Skeletal muscle cell (primary cell): ENCODE measurements at places on chromosomes 4 and X.

GRCh38 chr4:121168446-121169281 is 4.5 kb upstream of the TNIP3 start:
- no peak for DNase-seq

- DNase-seq = no peak
Measured at GRCh38 chr4:94457692-94458106, 6.0 kb downstream of the PDLIM5 start.

GRCh38 chr4:75599647-75600046 is 30.7 kb downstream of the CDKL2 start:
- no peak for DNase-seq

- no peak for DNase-seq
Measured at GRCh38 chr4:20046931-20047677, 204.6 kb upstream of the SLIT2 start.

- DNase-seq = no peak
Measured at GRCh38 chr4:151567056-151567455, 158.1 kb downstream of the FHIP1A start.

DNA sequence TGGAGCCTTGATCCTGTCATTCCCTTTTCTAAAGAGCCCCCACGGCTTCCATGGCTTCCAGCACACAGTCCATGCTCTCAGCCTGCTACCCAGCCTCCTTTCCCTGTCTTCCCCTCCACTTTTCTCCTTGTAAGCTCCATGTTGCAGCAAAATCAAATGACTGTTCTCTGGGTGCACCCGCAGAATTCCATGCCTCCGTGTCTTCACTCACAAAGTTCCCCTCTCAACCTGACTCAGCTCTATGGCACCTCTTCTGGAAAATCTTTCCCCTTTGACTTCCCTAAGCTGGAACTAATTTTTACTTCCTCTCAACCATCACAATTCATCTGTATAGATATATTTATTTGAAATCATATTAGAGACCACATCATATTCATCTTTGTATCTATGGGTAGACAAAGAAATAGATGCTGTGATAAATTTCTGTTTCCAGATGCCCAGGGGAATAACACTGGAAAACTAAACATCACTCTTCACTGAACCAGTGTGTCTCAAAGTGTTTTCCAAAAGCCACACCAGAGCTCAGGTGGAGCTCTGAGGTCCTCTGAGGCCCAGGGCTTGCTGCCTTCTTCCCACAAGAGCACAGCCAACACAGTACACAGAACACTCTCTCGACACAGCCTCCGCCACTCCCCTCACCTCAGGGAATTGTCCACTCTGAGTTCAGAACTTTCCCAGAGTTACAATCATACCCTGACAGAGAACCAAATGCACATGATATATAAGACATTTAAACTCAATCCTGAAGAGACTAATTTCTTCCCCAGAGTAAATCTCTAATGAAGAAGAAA is 3.3 kb downstream of the SETD7 start:
- no peak for DNase-seq

GRCh38 chr4:158775091-158775651 is 6.3 kb downstream of the FNIP2 start:
- peak; percentile 49 for DNase-seq

GRCh38 chrX:97482666-97483300 is 599.1 kb downstream of the RPA4 start:
- DNase-seq = no peak

DNA sequence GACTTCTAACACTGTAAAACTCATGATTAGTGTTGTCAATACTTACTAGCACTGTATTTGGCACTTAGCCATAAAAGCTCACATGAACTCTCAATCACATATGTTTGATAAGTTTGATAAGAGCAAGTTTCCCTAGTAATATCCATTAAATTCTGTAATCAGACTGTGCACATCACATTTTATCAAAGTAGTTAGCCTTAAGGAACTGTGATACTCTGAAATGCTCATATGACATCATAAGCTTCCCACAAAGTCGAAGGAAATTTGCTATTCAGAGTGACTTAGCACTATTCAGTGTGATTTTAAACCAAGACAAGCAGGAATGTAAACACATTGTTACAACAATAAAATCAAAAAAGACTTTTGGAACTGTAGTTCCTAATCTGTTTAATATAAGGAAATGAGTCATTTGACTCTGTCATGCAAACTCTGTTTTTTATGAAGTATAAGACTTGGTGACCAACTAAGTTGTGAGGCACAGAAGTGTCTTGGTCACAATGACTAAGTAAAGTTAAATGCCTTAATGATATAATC is 6.7 kb downstream of the SLC7A11 start:
- peak; percentile 73 for DNase-seq

DNA sequence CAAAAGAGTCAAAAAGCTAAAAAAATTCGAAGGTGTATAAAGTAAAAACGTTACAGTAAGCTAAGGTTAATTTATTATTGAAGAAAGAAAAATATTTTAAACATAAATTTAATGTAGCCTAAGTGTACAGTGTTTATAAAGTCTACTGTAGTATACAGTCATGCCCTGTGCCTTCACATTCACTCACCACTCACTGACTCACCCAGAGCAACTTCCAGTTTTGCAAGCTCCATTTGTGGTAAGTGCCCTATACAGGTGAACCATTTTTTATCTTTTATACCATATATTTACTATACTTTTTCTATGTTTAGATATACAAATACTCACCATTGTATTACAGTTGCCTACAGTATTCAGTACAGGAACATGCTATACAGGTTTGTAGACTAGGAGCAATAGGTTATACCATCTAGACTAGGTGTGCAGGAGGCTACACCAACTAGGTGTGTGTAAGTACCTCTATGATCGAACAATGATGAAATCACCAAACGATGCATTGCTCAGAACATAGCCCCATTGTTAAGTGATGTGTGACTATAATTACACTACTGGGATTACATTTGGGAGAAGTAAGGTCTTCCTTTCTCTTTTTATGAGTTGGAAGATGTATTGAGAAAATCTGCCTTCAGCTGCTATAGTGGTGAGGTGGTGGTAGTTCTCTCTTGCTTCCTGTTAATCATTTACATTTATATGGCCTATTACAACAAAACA is 27.2 kb downstream of the TMSB4X start:
- DNase-seq = no peak

DNA sequence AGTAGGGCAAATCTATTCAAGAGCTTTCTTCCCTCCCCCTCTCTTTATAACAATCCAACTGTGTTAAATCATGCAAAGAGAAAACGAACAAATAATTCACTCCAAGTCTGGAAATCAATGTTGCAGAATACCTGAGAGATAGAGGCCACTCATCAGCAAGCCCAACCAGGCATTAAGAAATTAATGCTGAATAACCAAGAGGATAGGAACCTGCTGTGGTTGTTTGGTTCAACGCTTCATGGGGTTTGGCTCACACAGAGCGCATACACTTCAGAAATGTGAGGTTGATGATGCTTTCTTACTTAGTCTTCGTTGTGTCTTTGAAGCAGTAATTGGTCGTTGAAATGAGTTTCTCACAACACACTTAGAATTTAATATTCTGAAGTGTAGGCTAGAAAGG is 1540.0 kb upstream of the PABPC4L start:
- DNase-seq = no peak
